Kidney (tissue), 22 donors: ENCODE measurements at places on chromosomes 7 and 10. TPM values are rescaled to one million over a fixed set of nuclear protein-coding genes. Genes with fewer than 3 reads are reported as not detected.

The C10orf67 gene
- 1.6 TPM for total RNA-seq

The SPDYE8 gene
- total RNA-seq: not detected

The NKX6-2 gene
- total RNA-seq: 2.5 TPM

- no peaks in the 10 kb centered on the region for H3K27me3 ChIP-seq
- no peak overlapping the region for H3K27ac ChIP-seq
- H3K4me1 ChIP-seq: no peaks in the 10 kb centered on the region
- no peak overlapping the region for H3K4me3 ChIP-seq
- H3K36me3 ChIP-seq: no peaks in the 10 kb centered on the region
Measured at GRCh38 chr10:78331391-78331922, 297.8 kb downstream of the RPS24 start.

- no peak overlapping the region for H3K4me3 ChIP-seq
- H3K27ac ChIP-seq: no peak overlapping the region
- no peak for DNase-seq
- H3K36me3 ChIP-seq: no peaks in the 10 kb centered on the region
Measured at GRCh38 chr7:122518488-122518887, 180.4 kb downstream of the RNF133 start.

GRCh38 chr7:101924171-101924570 is 106.7 kb downstream of the CUX1 start:
- H3K4me1 ChIP-seq: no peaks in the 10 kb centered on the region
- no peaks in the 10 kb centered on the region for H3K27me3 ChIP-seq
- no peak overlapping the region for H3K4me3 ChIP-seq
- no peak overlapping the region for H3K27ac ChIP-seq

GRCh38 chr7:155917836-155918430 is 105.7 kb upstream of the SHH start:
- no peaks in the 10 kb centered on the region for H3K27me3 ChIP-seq
- DNase-seq: no peak
- H3K27ac ChIP-seq: no peak overlapping the region
- no peak overlapping the region for H3K4me3 ChIP-seq

DNA sequence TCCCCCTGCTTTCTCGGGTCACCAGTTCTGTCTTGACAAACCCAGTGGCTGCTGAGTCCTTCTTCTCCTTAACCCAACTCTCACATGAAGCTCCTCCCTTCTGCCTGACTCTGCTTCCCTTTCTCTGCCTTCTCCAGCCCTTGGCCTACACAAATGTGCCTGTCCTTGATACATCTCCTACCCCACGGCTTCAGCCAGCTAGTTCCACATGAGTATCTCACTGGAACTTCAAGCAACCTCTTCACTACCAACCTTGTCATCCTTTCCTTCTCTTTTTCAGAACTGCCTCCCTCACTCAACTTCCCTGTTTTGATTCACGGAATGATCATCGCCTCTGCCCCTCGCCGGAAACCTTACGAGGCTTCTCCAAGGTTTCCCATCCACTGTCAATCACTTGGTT is 55.9 kb downstream of the PDIA4 start:
- H3K27ac ChIP-seq: no peak overlapping the region
- DNase-seq: no peak
- no peaks in the 10 kb centered on the region for H3K27me3 ChIP-seq
- H3K36me3 ChIP-seq: no peaks in the 10 kb centered on the region
- H3K4me3 ChIP-seq: no peak overlapping the region

GRCh38 chr10:49115796-49116508 is 630 bp upstream of the VSTM4 start:
- peaks cover 13% of the 10 kb centered on the region for H3K4me1 ChIP-seq
- no peak overlapping the region for H3K4me3 ChIP-seq
- no peaks in the 10 kb centered on the region for H3K36me3 ChIP-seq
- H3K27me3 ChIP-seq: no peaks in the 10 kb centered on the region
- DNase-seq: no peak
- H3K27ac ChIP-seq: no peak overlapping the region

DNA sequence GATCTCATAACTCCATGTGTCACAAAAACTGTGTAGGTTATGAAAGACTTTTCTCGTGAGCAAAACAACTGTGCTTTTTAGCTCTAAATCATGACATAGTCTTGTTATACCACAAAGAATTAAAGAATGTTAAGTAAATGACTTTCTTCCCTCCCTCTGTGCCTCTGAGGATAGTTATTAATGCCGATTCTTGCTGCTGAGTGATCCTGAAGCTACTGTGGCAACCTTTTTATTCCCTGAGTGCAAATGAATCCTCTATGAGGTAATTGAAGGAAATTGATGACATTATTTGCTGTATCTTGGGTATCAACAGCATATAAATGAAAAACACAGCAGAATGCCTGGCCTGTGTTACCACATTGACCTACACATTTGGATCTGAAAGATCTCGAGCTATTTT is 142.2 kb upstream of the HDAC9 start:
- H3K36me3 ChIP-seq: no peaks in the 10 kb centered on the region
- no peak overlapping the region for H3K27ac ChIP-seq
- no peaks in the 10 kb centered on the region for H3K27me3 ChIP-seq
- no peaks in the 10 kb centered on the region for H3K4me1 ChIP-seq

DNA sequence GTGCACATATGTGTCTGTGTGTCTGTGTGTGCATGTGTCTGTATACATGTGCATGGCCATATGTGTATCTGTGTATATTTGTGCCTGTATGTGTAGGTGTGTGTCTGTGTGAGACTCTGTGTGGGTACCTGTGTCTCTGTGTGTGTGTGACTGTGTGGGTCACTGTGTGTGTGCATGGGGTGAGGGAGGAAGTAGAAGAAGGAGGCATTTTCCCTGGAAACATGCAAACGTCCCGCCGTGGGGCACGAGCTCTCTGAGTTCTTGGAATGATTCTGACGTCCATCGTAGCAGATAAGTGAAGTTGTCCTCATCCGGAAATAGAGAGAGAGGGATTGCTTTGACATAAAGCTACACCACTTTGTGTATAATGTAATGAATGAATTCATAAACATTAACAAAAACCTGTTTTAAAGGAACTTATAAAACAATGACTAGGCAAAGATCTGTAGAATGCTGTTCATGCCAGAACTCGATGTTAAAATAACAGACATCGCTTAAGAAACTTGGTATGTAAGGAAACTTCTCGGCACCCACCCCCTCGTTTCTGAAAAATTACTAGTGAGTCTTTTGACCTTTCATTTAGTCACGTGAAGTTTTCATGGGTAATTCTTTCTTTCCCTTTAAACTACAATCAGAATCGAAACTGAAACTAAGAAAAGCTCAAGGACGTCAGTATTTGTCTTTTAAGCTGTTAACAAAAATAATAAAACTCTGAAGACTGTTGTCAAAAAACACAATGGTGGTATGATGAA is 43.6 kb upstream of the KLF6 start:
- H3K36me3 ChIP-seq: no peaks in the 10 kb centered on the region
- H3K4me1 ChIP-seq: no peaks in the 10 kb centered on the region
- peak overlapping the region; percentile 56 for H3K4me3 ChIP-seq
- H3K27ac ChIP-seq: peak overlapping the region; percentile 81

DNA sequence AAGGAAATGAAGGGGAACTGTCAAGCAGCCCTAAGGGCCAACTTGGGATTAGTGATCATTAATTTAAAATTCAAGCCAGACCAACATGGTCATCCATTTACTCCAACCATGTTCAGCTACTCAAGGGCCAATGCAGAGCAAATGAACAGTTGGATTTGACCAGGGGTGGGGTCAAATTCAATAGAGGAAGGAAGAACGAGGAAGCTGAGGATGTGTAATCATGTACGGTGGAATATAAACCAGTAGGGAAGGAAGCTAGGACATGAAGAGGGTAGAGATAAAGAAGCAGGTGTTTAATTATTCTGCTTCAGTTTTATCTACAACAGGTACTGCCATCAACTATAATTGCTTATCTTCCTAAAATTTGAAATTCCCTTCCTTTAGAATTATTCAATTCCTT is 81.6 kb downstream of the HIBADH start:
- no peak overlapping the region for H3K27ac ChIP-seq
- H3K27me3 ChIP-seq: no peaks in the 10 kb centered on the region
- no peaks in the 10 kb centered on the region for H3K36me3 ChIP-seq
- H3K4me1 ChIP-seq: no peaks in the 10 kb centered on the region
